Stimulated activated CD8-positive, alpha-beta memory T cell treated with anti-CD3 and anti-CD28 coated beads, Interleukin-7, amount 100 ng/mL, for 48 hours (primary cell): ENCODE measurements at places on chromosomes 6 and 20.

GRCh38 chr6:1792989-1793388 lies 183.3 kb downstream of the FOXC1 start:
- DNase-seq: no peak

- DNase-seq: no peak
These were observed 300.9 kb downstream of the LAMA2 start for GRCh38 chr6:129183681-129184301.

- DNase-seq: no peak
These were observed 17.2 kb upstream of the FAM50B start for GRCh38 chr6:3831761-3832530.

- DNase-seq: peak; percentile 47
These were observed 127.4 kb upstream of the AFDN start for GRCh38 chr6:167699141-167699931.

DNA sequence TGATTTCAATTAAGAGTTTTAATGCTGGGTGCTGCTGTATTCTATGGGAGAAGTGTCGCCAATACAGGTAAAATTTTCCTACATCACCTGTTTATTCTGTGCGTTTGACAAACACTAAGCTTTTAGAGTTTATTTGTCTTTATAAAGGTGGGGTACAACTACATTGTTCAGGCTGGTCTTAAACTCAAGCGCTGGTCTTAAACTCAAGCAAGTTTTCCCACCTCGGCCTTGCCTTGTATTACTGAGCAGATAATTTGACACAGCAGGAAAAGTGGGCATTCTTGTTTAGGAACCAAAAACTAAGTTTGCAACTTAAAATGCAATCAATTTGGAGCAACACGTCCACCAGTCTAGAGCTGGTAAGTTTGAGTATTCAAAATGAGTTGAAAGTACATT lies 112.9 kb upstream of the BTN3A2 start:
- DNase-seq: no peak

DNA sequence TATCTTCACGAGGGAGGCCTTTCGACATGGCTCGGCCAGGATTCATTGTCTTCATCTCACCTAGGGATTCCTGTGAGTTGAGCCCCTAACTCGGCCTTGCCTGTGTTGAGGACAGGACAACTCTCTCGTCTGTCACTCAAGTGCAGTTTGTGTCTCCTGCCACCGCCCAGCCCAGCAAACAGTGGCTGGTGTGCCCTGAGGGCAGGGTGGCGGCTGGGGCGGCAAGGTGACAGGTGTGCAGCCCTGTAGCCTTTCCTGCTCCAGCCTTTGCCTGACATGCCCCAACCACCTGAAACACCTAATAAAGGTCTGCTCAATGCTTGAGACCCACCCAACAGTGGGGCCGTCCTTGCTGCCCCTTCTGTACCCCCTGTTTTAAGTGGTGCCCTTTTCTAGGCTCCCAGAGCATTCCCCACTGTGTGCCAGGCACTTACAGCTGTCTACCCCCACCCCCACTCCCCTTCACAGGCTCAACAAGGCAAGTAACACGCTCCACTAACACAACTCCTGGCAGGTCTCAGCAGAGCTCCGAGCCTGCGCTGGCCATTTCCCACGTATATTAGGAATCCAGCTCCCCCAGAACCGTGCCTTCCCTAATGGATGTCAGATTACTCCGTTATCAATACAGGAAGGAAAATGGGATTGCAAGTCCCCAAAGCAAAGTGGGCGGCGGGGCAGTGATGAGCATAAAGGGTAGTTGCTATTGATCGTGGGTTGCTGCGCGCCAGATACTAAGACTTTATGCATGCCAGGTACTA lies 17.7 kb downstream of the GFRA4 start:
- no peak for DNase-seq

GRCh38 chr20:5773589-5773988 lies 23.4 kb downstream of the SHLD1 start:
- DNase-seq: no peak

GRCh38 chr20:62437496-62437895 lies 10.2 kb upstream of the RBBP8NL start:
- no peak for DNase-seq

DNA sequence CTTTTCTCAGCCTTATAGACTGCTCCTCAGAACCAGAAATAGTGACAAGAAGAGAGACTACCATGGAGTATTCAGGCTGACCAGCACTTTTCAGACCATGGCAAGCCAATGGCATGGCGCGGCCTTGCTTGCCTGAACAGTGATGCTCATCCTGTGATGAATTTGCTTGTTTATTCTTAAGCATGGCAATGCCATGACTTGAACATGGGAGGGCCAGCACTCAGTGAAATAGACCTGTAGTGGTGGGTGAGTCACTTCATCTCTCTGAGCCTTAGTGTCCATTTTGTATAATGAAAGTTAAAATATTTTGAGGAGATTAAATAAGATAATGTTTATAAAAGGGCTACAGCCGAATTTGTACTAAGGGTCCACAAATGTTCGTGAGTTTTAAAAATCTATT lies 79.1 kb downstream of the LRRC1 start:
- no peak for DNase-seq

DNA sequence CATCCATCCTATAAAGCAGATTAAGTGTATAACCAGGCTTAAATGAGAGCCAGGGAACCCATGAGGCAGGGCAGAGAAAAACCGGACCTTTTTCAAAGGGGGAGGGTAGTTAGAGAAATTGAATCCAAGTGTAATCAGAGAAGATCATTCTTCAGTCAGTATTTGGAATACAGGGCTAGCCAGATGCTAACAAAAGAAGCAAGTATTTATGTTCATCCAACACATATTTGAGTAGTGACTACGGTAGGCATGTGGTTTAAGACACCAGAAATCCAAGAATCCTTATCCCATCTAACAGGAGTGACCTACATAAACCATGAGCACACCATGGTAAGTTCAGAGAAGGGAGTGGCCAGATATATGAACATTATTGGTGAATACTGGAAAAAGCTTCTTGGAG lies 46.8 kb upstream of the FAM83C start:
- DNase-seq: no peak

DNA sequence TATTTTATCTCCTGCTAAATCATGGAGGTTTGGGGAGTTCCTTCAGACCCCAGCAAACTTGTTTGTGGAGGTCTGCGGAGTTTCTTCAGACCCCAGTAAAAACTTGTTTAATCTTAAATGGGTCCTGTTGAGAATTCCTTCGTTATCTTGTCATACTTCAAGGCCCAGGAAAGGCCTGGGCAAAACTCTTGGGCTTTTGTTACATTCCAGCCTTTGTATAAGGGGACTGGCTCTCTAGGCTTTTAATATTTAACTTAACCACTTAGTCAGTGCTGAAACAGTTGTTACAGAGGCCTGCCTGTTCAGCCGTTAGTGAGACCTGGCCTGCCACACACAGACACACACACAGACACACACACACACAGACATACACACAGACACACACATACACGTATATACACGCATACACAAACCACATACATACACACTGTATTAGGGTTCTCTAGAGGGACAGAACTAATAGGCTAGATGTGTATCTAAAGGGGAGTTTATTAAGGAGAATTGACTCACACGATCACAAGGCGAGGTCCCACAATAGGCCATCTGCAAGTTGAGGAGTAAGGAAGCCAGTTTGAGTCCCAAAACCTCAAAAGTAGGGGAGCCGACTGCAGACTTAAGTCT lies 21.3 kb upstream of the CST3 start:
- DNase-seq: no peak

DNA sequence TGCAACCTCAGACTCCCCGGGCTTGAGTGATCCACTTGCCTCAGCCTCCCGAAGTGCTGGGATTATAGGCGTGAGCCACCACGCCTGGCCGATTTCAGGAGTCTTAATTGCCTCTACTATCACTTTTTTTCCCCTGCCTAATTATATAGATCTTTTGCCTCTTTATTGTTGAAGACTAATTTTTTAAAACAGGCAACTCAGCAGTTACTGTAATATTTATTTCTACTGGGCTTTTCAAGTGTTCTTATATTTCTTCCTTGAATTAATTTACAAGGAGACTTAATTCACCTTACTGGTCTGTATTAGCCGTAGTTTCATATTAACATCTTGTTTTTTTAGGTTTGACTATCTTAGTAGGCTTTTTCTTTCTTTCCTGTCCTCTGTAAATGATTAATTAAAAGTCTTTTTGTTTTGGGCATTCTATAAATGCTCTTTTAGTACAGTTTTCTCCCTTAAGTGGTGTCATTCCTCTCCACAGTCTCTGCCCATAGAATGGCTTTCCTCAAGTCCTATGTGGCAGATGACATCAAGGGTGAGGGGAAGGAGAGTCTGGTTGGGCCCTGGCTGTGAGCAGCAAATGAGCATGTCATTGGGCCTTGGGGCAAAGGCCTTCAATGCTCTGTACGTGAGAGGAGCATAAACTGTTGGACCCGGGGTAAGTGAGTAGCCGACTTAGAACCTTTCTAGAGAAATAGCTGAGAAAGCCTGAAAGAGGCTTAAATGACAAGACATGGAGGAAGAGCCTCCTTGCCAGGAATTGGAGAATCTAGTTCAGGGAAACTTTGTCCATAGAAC lies 36.0 kb downstream of the ANKS1A start:
- DNase-seq: no peak

DNA sequence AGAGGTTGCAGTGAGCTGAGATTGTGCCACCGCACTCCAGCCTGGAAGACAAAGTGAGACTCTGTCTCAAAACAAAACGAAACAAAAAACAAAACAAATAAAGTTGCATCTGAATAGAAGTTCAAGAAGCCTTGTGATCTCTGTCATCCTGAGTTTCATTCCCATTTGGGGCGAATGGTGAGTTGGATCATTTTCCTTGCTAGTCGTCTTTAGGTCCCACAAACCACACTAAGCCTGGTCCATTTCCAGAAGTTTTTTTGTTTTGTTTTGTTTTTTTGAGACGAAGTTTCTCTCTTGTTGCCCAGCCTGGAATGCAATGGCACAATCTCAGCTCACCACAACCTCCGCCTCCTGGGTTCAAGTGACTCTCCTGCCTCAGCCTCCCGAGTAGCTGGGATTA lies 33.8 kb downstream of the ZNF217 start:
- no peak for DNase-seq

DNA sequence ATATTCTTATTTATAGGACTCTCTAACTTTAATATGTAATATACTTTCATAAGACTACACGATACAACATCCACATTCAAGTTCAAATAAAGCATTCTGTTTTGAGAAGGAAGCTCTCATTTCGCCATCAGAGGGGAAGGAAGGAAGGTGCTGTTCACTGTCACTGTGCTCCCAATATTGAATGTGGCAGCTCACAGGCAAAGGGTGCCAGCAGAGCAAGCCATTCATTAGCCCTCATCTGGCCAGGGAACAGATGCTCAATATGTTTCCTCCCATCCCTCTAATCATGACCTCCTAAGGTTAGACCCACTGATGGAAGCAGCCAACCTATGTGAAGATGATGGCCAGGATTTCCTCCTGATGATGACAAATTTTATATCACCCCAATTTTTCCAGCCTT lies 154.4 kb downstream of the DST start:
- no peak for DNase-seq

DNA sequence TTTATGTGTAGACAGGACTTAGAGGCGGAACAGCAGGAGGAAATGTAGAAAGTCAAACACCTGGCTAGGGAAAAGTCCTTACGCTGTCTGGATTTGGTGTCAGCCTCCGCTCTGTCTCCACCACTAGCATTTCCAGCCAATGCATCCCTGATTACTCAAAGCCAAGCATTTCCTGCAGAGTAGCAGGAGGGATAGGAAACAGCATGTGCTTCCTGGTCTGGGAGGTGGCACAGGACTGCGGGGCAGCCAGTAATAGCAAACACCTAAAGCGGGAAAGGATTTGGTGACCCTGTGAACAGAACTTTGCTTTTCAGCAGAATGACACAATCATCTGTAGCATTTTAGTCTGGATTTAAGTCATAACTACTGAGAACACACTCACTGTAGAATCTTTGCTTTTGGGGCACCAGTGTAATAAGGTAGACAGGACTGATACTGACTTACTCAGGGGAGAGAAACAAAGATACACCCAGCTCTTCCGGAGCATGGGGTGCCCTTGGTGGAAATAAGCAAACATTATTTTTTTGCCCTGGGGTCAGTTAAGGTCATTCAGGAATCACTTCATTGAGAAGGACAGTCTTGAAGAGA lies 133.3 kb upstream of the AHI1 start:
- DNase-seq: no peak

DNA sequence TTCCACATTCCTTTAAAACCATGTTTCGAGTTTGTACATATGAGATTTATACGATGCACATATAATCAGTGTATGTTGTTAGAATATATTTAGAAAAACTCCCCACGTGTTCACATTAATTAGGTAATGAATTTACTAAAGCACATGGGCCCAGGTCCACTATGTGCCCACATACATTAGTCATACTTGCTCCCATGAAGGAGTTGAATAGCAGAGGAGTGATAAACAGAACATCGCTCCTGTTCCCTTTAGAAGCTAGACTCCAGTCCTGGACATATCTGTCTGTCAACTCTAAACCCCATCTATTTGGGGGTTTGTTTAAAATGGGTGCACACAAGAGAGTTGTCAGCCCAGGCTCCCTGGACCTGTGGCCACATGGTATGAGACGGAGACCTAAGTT lies 108.1 kb upstream of the TIAM2 start:
- no peak for DNase-seq

- DNase-seq: no peak
These were observed 120.5 kb downstream of the MAP3K7 start for GRCh38 chr6:90466154-90466940.

GRCh38 chr6:26318459-26319404 lies 46.3 kb upstream of the BTN3A2 start:
- no peak for DNase-seq

- DNase-seq: no peak
These were observed 8.5 kb upstream of the MCM3 start for GRCh38 chr6:52293067-52293466.

DNA sequence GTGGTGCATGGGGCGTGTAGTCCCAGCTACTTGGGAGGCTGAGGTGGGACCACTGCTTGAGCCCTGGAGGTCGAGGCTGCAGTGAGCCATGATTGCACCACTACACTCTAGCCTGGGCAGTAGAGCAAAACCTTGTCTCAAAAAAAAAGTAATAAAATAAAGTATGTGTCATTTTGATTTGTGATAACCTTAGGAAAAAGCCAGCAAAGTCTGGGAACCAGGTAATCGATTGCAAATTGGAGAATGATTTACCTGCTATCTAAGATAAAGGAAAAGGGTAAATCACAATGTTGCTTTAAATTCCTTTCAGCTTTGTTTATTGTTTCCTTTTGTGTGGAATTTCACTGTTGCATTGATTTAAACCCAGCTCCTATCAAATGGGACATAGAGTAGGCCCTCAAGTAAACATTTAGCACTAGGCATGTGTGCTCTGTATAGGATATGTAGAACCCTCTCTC lies 59.0 kb downstream of the SGK1 start:
- no peak for DNase-seq

- DNase-seq: no peak
These were observed 36.1 kb downstream of the EFCAB8 start for GRCh38 chr20:32894711-32895355.
